ENCODE measurements at places on chromosomes 16 and 17.

DNA sequence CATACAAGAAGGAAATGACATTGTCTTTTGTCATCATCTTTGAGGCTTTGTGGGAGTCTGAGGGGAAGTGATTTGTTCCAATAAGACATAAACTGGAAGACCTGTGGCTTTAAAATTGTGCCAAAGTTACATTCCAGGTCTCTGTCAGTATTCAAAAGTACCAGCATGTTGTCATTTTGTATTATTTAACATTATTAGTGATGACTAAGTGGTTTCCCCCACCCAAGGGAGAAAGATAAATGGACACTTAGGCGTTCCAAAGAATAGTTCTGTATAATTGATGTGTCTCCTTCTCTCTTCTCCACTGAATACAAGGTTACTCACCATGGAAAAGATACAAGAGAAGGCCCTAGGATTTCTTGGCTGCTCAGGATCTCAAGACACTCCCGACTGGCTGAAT is 3.8 kb downstream of the CFAP97D1 start:
- no peak for DNase-seq

DNA sequence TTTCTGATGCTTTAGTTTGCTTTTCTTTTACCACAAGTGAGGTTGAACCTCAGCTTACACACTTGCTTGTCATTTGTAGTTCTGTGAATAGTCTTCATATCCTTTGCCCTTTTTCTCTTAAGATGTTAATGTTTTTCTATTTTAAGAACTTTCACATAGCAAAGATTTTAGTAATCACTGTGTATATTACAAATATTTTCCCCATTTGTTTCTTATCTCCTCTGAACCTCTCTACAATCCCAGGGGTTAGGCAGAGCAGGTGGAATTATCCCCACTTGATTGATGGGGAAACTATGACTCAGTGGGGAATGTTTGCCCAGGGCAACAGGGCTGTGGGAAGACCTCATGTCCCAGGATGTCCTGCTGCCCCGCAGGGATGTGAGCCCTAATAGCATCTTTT is 11.7 kb upstream of the MYH3 start:
- DNase-seq: no peak

GRCh38 chr17:32588135-32588534 is 101.3 kb downstream of the CDK5R1 start:
- DNase-seq: no peak

DNA sequence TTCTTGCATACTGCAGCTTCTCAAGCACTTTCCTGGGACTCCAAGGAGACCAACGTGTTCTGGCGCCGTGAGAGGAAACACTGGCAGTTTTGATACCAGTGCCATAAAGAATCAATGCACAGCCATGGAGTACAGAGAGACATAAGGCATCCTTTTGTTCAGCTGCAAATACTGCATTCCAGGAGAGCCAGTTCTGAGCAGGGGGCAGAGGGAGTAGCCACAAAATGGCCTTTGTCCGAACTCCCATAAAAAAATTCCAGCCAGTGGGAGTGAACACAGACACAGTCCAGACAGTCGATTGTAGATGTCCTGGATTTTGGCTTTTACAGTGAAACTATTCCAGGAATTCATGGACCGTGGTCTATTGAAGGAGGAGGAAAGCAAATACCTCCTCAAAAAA is 36.2 kb upstream of the TEKT3 start:
- no peak for DNase-seq

DNA sequence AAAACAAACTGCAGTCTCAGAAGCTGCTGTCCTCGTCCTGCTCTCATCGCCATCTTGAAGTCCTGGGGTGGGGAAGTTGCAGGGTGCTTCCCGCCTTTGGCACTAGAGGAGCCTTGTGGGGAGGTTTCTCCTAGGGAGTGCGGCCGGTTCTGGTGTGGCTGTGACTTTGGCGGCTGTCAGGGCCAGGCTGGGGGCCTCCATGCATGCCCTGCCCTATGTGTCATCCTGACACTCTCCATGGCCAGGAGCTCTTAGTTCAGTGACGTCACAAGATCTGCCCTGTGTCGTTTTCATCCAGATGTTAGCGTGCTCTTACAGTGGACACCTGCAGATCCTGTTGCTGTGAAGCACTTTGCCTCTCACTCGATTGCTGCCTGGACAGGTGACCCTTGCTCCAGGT is 49.6 kb downstream of the PLD6 start:
- no peak for DNase-seq

- no peak for DNase-seq
These were observed 19.4 kb upstream of the FASN start for GRCh38 chr17:82117139-82118090.

GRCh38 chr17:7111784-7112509 is 2.7 kb downstream of the ASGR2 start:
- no peak for DNase-seq

GRCh38 chr17:60095381-60095780 is 16.7 kb upstream of the HEATR6 start:
- DNase-seq: no peak

- no peak for DNase-seq
These were observed 224.3 kb upstream of the IRX5 start for GRCh38 chr16:54706406-54706805.

DNA sequence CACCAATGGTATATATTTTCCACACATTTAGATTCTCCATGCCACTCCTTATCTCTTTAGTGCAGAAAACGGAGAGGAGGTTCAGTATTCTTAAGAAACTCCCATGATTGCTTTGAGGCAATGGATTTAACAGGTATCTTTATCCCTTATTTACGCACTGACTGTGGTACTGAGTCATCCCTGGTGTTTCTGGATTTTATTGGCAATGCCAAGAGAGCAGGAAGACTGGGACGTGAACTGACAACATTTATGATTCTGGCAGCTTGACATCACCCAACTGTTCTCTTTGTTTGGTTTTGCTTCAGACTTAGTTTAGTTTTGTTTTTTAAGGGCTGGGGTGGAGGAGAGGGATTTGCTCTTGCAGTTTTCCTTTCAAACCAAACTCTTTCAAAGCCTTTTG is 131.4 kb downstream of the WWOX start:
- no peak for DNase-seq

GRCh38 chr16:47037396-47037745 is 63.9 kb upstream of the DNAJA2 start:
- peak; percentile 24 for DNase-seq

DNA sequence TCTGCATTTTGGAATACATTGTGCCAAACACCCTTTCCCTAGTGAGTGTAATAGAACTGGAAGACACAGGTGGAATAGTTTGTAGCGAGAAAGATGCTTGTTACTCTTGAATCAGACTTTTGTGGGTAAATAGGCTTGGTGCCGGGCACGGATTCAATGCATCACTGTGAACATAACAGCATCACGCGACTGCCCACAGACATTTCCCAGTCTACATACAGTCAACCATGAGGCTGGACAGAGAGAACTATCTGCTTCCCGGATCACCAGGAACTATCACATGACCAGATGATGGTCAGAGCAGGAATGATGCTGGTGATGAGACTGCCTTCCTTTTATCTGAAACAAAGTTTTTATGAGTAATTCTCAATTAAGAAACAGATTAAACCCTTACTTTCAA is 397 bp upstream of the KRTAP9-2 start:
- no peak for DNase-seq

GRCh38 chr17:58970609-58971450 is 135.8 kb downstream of the TRIM37 start:
- no peak for DNase-seq

DNA sequence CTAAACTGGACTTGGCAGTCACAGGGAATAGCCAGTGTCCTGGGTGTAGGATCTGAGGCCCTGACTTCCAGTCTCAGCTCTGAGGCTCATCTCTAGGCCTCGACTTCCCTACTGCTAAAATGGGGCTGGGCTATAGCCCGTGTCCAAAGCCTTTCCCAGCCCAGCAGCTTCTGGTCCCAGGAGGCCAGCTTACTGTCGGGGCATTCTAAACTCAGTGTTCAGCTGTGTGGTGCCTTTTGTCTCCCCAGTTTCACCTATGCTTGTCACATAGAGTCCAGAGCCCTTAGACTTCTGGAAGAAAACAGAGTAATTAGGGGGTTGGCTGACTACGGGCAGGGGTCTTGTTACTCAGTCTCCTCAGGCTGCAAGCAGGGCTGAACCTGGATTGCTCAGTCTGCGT is 94.8 kb downstream of the WSCD1 start:
- no peak for DNase-seq

GRCh38 chr16:65910291-65910690 is 456.2 kb upstream of the CDH5 start:
- no peak for DNase-seq

DNA sequence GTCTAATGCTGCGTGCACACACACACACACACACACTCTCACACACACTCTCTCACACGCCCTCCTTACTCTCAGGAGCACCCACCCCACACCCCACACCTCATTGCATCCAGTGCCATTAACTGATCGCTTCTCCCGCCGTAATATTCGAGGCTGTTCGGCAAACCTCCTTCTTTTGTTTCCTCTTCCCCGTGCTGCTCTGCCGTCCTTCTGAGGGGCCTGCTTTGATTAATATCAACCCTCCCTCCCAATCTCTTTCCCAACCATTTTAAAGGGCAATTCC is 156.2 kb upstream of the TNRC6C start:
- DNase-seq: no peak

GRCh38 chr16:25868106-25868505 is 176.3 kb downstream of the HS3ST4 start:
- no peak for DNase-seq

DNA sequence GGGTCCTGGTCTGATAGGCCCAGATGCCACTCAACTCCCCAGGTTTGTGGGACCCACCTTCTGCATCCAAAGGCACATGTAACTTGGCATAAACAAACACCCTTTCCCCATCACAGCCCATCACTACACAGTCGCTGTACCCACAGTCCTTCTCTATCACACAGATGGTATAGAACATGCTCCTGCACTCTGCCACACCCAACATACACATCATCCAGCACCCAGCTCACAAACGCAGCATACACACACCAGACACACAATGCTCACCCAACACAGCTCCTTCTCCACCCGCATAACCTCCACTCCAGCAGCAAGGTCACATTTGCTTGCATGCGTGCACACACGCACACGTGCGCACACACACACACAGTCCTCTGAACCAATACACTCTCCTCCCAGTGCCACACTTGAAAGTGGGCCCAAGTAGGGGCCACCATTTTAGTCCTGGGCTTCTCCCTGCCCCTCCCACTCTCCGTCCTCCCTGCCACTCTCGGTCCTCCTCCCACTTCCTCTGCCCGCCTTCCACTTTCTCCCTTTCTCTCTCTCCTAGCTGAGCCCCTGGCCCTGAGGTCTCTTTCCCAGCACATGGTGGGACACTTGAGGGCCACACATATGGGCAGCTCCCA is 8.5 kb upstream of the TMEM92 start:
- DNase-seq: no peak

DNA sequence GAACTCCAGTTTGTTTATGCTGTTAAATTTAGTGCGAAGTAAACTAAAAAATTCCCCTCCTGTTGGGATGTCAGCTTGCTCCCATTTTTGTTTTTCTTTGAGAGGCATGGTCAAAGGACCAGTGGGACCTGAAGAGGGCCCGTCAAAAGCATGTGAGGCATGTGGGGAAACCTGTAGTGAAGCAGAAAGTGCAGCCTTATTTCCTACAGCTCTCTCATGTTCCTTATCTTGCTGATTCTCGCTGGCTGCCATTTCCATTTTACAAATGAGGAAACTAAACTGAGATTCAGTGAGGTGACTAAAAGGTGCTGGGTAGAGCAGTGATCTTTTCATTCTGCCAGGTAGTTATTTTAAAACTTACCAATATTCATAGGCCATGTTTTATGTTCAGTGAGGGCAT is 27.1 kb downstream of the EPN2 start:
- DNase-seq: no peak

DNA sequence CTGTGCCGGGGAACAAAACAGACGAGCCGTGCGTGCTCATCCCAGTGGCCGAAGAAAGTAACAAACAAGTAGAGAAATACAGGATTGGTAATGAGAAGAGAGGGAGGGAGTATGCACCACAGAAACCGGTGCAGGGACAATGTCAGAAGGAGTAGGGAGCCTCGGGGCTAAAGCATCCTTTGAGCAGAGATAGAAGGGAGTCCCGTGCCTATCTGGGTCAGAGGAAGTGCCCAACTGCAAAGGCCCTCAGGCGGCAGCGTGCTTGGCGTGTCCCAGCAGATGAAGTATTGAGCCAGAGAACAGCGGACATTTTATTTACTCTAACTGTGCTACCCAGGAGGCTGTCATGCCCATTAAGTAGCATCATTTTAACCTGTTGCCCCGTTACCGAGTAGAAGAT is 114.9 kb upstream of the CACNG5 start:
- DNase-seq: no peak

DNA sequence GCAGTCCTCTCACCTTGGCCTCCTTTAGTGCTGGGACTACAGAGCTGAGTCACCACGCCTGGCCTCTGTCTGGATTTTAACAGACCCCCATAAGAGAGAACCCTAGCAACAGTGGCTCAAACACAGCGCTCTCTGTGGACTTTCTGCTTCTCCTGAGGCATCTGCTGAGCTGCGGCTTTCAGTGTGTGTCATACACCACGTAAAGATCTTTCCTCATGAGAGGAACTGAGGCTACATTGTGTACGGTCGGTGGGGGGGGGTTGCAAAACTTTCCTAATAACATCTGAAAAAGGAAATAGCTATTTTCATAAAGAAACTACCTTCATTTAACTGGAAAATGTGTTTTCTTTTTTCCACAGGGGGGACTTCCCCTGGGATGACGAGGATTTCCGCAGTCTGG is 32.9 kb downstream of the DEF8 start:
- DNase-seq: no peak

DNA sequence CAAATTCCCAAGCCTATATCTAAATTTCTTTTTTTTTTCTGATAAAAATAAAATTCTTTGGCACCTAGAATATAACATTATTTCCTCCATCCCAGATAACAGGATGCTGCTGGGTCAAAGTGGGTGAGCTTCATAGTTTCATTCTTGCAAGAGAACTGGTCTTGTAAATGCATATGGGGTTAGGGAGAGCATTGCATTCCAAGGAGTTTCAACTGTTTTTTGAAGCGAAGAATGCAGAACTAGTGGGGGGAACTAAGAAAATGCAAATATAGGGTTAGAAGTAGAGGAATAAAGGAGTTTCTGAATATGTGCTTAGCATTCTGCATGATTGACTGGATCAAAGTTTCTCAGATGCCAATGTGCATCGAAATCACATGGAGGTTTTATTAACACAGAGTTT is 347.2 kb upstream of the XYLT1 start:
- no peak for DNase-seq

DNA sequence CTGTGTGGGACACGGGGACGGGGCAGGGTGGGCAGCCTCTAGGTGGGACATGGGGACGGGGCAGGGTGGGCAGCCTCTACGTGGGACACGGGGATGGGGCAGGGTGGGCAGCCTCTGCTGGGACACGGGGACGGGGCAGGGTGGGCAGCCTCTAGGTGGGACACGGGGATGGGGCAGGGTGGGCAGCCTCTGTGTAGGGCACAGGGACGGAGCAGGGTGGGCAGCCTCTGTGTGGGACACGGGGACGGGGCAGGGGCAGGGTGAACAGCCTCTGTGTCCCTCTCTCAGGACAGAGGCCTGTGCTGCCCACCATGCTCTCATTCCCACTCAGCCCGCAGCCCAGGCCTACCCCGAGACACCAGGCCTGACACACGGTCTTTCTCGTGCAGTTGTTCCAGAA is 16.9 kb upstream of the MRPL38 start:
- DNase-seq: no peak

GRCh38 chr17:57875290-57876022 is 25.6 kb upstream of the MRPS23 start:
- DNase-seq: peak; percentile 76

- DNase-seq: no peak
These were observed 128.9 kb downstream of the BRIP1 start for GRCh38 chr17:61734466-61734865.
